ENCODE measurements at places on chromosomes 11 and 22.

DNA sequence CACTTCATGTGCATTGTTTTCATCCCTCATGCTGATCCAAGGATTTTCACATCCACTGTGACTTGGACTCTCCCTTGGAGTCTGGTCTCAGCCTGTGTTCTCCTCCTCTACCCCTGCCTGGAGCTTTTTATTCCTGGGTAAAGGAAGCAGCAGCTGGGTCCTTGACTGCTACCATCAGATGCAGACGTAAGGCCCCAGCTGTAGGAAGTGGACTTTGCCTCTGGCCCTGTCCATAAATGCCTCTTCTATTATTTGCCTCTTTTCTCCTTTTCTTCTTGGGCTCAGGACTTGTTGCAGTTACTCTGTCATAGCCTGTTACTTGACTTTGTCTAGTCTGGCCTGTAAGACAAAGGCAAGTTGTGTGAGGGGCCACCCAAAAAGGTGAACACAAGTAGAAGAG is 303.8 kb downstream of the NXPE2 start:
- DNase-seq, result no peak

DNA sequence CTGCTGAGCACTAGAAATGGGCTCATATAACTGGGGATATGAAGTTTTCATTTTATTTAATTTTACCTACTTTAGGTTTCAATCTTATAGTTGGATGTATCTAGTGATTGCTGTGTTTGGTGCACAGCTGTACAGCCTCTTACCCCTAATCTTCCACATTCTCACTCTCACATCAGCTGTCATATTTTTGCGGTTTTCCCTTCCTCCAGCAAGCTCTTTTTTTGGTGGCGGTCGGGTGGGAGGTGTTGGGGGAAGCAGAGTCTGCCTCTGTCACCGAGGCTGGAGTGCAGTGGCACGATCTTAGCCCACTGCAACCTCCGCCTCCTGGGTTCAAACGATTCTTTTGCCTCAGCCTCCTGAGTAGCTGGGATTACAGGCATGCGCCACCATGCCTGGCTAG is 445.1 kb upstream of the ISX start:
- no peak for DNase-seq

- DNase-seq, result no peak
Observed at GRCh38 chr11:638631-639331, 1.7 kb downstream of the DRD4 start.

DNA sequence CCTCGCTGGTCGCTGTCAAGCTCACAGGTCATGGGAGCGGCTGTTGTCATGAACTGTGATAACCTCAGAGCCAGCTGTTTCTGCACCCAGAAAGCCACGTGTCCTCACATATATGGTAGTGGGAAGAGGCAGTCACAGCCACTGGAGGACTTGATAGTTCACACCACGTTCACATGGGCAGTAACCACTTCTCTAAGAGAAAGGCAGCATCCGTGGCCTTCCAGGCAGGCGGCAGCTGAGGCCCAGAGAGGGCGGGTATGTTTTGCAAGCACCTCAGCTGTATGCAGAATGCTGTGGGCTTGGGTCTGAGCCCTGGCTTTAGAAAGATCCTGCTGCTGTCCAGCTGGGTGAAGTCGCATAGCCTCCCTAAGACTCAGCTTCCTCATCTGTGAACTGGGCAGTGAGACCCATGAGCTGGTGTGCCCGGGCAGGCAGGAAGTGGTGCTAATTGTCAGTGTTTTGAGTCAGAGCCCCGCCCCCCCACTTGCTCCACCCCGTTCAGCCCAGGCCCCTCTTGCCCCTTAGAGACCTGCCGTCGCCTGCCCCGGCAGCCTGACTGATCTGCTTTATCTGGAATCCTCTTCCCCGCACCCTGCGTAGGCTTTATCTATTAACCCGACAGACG is 13.3 kb downstream of the TTC38 start:
- peak; percentile 34 for DNase-seq

- no peak for DNase-seq
Observed at GRCh38 chr11:10551290-10551592, 10.3 kb upstream of the RNF141 start.

- DNase-seq, result no peak
Observed at GRCh38 chr11:73280626-73281025, 8.5 kb downstream of the P2RY6 start.

DNA sequence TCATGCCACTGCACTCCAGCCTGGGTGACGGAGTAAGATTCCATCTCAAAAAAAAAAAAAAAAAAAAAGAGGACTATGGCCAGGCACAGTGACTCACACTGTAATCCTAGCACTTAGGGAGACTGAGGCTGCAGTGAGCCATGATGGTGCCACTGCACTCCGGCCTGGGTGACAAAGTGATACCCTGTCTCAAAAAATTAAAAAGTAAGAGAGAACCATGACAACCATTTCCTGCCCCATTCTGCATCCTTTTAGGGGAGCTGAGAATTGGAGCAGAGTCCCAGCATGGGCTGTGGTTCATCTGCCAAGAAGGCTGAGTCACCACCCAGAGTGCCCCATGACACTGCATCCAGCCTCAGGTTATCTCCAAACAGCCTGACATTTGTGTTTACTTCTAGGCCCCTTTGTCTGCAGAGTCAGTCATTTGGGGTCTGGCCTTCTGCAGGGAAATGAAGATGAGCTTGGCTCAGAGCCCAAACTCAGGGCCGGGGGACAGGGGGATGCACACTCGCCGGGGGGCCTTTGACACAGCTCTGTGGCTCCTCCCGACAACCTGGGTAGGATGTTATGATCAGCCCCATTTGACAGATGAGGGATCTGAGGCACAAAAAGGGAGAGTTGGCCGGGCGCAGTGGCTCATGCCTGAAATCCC is 4.7 kb downstream of the CSDC2 start:
- DNase-seq, result no peak

GRCh38 chr11:25309818-25310217 is 813.0 kb downstream of the LUZP2 start:
- DNase-seq, result no peak

- no peak for DNase-seq
Observed at GRCh38 chr11:94876222-94876621, 97.1 kb downstream of the CWC15 start.

DNA sequence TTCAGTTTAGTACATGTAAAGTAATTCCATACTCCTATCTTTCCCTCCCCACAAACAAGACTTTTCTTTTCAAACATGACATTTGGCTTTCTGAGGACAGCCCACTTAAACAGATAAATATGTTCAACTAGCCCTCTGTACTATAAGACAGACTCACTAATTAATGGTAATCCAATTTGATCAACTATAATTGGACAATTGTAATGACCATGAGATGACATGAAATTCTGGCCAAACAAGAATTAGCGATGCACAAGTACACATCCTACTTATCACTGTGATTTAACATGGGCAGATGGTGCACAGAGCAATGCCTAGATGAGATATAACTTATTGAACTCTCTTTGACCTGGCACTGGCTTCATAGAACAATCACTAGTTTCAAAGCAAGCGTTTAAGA is 1033.7 kb upstream of the CCDC90B start:
- no peak for DNase-seq

DNA sequence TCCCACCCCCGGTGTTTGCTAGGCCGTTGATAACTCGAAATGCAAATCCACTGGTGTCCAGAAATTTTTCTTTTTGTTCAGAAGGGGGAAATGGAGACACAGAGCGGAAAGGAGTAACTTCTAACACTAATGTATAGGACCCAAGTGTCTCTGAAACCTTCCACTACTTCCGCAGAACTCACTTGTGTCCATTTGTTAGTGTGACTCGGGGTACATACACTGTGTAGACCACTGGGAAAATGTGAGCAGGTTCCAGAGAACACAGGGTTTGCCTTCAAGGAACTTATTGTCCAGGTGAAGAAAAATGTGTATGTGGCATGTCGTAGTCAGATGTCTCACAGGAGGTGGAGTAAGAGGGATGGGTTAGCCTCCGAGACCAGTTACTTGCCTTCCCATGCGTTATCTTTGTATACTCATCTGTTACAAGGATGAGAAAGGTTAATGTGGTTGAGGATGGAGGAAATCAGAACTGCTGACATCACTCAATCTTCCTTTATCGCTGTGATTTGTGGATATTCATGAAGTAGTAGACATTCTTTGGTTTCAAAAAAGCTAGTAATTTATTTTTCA is 857 bp downstream of the ARCN1 start:
- no peak for DNase-seq

Measured in posterior cingulate gyrus (tissue), 11 donors.